ENCODE measurements at places on chromosomes 12 and 14.

- no peak for DNase-seq
These were observed 89.3 kb downstream of the SPTSSA start for GRCh38 chr14:34372786-34373185.

DNA sequence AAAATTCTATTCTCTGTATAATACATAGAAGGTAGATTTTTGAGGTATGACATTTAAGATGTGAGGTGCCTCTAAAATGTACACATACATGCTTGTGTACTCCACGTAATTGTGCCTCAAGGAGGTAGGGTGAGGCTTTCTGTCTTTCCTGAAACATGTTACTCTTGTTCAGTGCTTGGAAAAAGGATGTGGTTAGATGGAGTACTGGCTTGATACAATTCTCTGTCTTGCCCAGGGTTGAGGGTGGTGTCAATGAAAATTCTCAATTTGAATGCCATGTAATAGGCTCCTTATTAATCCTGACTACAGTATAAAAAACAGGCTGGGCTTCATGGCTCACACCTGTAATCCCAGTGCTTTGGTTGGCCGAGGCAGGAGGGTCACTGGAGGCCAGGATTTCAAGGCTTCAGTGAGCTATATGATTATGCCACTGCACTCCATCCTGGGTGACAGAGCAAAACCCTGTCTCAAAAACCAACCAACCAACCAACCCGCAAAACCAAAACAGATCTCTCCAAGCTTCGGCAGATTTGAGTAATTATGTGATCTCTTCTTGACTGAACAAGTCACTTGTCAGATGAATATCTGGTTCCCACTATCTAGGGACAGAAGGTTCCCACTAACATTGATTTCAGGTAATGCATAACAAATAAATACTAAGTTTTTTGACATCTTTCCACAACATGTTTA, 41.6 kb downstream of the RCOR1 start:
- DNase-seq: no peak

DNA sequence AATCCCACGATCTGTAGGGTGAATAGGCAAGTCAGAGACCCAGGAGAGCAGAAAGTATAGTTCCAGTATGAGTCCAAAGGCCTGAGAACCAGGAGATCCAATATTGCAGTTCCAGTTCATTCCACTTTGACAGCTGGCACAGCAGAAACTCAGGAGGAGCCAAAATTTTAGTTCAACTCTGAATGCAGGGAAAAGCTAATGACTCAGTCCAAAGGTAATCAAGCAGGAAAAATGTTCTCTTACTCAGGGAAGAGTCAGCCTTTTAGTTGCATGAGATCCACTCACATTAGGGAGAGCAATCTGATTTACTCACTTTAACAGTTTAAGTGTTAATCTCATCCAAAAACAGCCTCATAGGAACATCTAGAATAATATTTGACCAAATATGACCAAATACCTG, 130.2 kb upstream of the LRFN5 start:
- DNase-seq: no peak

GRCh38 chr14:25759256-25759655, 709.3 kb upstream of the STXBP6 start:
- DNase-seq: no peak

- DNase-seq: no peak
These were observed 198.3 kb upstream of the OTX2 start for GRCh38 chr14:57008534-57008933.

DNA sequence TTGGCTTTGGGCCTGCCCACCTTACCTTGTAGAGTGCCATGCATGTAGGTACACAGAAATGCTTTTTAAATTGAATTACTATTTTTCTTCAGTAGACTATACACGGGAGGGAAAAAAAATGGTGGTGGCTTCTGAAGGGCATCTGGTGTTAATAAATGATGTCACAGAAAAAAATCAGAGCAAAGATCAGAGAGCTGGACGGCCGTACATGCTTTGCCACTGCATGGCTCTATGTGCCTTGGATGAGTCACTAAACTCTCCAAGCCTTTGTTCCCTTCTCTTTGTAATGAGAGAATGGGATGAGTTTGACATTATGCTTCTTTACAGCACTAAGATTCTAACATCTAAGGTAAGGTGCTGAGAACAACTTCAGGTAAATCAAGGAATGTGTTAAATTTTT, 376.4 kb upstream of the DDHD1 start:
- no peak for DNase-seq

GRCh38 chr12:131085816-131086591, 132.3 kb downstream of the ADGRD1 start:
- DNase-seq: no peak

GRCh38 chr12:105585107-105585506, 254.6 kb downstream of the C12orf75 start:
- no peak for DNase-seq

DNA sequence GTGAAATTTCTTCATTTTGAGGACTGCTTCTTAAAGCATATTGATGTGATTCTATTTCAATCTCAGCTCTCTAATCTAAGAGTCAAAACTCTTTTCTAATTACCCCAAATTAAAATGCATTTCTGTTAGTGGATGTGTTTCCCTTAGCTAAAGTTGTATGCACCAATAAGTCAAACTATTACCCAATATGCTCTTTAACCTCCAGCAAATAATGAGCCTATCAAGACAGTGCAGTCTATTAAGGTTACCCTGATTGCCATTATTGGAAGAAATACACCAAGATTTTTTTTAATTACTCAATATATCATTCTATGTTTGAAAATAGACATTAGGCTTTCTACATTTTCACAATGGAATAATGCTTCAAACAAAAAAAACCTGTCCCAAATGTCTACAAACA, 310.0 kb downstream of the BTG1 start:
- no peak for DNase-seq

GRCh38 chr14:95130549-95130948, 26.8 kb downstream of the DICER1 start:
- no peak for DNase-seq

GRCh38 chr14:23009483-23009938, 432 bp downstream of the C14orf93 start:
- no peak for DNase-seq

DNA sequence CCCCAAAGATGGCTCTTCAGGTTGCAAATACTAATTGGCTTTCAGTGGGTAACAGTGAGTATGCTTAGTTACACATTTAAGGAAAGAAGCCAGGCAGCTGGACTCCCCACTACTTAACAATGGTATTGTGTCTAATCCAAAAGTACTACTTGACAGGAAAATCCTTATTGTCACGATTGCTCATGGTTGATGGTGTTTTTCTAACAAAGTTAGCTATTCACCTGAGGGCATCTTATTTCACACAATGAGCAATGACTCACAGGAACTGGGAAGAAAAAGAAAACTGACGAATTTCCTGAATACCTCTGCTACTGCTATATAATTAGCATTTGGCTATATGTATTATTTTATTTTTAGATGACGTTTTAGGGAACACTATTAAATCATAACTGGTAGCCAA, 33.4 kb upstream of the ALG10 start:
- DNase-seq: no peak

- no peak for DNase-seq
These were observed 43.4 kb upstream of the TSPAN8 start for GRCh38 chr12:71201136-71201679.

GRCh38 chr14:58659846-58660245, 22.1 kb downstream of the DACT1 start:
- no peak for DNase-seq

DNA sequence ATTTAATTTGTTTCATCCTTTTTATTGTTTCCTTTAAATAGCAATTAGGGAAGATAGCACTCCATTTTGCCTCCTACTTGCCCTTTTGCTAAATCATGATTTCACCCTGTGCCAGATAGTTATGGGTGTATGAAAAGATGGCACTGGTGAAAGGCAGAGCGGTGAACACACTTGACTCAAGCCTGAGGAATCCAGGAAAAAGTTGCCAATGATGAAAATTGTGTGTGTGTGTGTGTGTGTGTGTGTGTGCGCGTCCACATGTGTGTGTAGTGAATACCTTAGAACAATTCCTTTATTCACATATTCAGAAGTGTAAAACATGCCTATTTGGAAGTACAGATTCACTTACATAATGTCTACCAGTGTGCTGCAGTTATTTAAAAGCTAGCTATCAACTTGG, 123.8 kb downstream of the PTCSC3 start:
- no peak for DNase-seq

- no peak for DNase-seq
These were observed 21.9 kb upstream of the ADIPOR2 start for GRCh38 chr12:1668833-1669543.

GRCh38 chr14:52950898-52951680, at the start of gene FERMT2:
TSS of gene FERMT2 (minus strand) at chr14:52951050. CDS start at chr14:52950568, 482 bp downstream.
- DNase-seq: peak; percentile 39

DNA sequence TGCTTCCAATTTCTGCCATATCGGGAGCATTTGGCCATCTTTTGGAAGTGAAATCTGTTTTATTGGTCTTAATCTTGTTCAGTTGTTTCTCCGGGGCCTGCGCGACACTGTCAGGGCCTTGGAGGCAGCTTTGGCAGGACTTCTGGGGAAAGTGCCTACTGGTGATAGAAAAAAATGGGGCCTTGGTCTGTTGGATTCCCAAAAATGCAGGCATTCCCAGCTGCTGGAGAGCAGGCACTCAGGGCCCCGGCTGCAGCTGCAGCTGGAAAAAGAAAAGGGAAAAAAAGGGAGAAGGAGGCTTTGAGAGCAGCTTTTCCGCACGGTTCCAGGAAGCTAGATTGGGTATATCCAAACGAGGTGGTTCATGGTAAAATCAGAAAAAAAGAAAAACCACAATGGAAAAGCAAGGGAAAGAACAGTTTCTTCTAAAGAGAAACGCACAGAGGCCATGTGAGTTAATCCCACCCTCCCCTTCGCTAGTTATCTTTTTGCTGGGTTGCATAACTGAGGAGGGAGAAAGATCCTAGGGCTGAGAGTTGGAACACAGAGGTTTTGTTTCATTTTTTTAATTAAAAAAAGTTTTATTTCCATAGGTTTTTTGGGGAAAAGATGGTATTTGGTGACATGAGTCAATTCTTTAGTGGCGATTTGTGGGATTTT, 134.7 kb upstream of the RFLNA start:
- DNase-seq: no peak

DNA sequence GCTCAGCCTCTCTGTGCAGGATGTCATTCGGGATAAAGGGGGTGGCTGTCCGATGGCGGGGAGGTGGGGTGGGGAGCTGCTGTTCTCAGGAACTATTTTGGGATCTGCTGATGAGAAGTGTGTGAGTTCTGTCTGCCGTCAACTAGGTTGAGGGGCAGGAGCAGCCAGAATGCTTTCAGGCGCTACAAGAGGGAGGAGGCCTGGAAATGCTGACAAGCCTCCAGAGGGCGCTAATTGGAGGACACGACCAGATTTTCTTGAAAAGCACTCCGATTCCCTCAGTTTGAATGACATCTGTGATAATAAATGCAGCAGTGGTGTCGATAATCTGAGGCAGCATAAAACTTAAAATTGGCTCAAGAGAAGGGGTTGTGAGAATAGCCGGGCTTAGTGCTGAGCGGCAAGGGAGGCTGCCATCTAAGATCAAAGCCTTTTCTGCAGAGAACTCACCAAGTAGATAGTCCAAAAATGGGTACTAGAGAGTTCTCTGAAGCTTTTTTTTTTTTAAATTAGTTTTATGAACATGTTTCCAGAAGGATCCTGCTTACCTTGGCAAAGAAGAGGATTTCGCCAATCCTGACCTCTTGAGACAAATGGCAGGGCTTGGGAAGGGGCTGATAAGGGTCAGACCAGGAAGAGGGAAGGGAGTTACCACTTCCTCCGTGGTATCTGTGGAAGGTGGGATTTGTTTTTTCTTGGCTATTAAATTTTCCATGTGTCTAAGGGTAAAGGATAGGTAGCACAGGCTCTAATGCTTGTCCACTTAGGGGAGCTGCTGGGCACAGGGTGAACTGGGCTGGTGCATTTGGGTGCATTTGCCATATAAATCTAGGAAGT, 94.4 kb downstream of the CRACR2A start:
- no peak for DNase-seq

DNA sequence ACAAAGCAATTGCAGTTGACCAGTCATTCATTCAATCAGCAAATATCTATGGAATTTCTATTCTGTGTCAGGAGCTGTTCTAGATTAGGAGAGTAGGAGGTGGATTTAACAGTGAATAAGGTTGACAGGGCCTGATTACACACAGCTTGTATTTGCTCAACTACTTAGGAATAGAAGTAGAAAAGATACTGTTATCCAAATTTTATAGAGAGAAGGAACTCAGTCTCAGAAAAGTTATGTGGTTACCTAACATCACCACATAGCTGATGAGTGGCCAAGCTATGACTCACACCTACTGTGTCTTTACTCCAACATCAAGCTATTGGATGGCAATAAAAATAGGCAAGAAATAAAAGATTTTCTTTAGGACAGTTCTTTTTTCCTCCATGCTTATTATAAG, 374.8 kb downstream of the RMST start:
- no peak for DNase-seq

- no peak for DNase-seq
These were observed 604 bp downstream of the EEA1 start for GRCh38 chr12:92928421-92928961.

DNA sequence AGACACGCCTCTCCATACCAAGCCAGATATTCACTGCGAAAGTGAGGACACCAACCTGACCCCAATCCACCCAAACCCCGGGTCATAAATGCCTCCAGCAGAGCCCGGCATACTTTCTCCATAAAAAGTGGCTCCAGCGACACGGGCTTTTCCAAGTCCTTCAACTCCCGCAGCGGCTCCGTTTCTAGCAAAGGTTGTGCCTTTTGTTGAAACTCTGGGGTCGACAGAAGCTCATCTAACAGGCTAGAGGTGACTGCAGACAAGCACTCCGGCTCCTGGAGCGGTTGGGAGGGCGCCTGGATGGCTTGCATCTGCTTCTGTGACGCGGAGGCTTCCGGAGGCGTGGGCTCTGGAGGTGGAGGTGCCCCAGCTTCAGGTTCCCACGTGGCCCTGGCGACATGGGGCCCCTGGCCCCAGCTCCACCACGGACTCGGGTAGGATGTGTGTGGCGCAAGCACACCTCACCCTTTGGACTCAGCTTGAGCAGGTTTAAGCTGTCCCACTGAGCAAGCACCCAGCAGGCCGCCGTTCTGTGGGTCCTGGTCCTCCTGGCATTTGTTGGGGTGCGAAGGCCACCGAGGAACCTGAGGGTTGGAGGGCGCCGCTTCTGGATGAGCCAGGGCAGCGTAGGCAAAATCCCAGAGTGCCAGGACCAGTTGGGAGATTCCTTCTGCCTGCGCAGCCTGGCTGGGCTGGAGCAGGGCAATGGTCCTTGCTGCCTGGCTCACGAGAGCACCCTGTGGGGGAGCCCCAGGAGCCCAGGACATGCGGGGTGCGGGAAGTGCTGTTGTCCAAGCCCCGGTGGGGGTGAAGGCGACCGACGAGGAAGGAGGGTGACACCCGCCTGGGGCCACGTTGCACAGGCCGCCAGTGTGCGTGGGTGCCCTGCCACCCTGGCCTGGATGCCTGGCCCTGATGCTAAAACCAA, 186.3 kb downstream of the ALG10 start:
- DNase-seq: no peak

- no peak for DNase-seq
These were observed 720 bp upstream of the FGF6 start for GRCh38 chr12:4446335-4446734.

All from cortex of kidney (tissue), 1 donor.